ENCODE measurements at places on chromosomes 5 and 9.

- DNase-seq: peak; percentile 87
Measured at GRCh38 chr9:137685741-137686420, 67.1 kb downstream of the EHMT1 start.

GRCh38 chr5:124747791-124748686 is 1.6 kb upstream of the ZNF608 start:
- no peak for DNase-seq

DNA sequence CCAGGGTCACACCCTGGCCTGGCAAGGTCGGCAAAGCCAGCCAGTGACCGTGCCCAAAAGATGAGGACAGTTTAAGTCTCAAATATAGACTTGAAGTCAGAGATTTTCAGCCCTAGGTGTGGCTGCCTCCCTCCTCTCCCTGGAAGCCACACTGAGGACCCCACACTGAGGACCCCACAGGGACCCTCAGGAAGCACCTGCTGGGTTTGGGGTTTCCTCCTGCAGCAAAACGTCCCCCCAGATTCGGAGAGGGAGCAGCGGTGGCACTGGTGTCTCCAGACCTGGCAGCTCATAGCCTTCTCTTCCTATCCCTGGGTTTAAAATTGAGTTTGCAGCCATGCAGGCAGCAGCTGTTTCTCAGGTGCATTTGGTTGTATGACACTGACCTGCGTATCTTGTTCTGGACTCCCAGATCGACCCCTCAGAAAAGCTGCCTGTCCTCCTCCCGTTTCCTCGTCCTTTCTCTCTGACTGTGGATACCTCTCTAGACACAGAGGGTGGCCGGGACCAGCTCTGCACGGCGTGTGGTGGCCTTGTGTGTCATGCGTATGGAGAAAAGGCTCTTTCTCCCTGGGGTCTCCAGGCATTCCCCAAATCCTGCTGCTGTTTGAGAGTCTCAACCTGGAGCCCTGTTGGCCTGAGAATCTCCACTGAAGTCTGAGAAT is 36.6 kb downstream of the MRPL36 start:
- no peak for DNase-seq

- peak; percentile 60 for DNase-seq
Measured at GRCh38 chr9:133731876-133732638, 6.1 kb downstream of the SARDH start.

DNA sequence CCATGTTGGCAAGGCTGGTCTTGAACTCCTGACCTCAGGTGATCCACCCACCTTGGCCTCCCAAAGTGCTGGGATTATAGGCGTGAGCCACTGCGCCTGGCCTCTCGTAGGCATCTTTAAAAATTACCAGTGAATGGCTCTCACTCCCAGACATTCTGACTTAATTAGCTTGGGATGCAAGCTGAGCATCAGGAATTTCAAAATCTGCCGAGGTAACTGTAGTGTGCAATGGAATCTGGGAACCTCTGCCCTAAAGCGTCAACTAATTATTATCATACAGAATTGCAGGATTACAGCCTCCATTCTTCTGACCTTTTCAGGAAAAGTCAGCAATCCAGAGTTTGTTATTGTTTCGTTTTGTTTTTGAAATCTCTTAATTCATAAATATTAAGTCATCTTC is 213.4 kb upstream of the DMAC1 start:
- DNase-seq: no peak

Measured in EH (cell line).